ENCODE measurements at places on chromosomes 4 and X.

GRCh38 chrX:101160001-101160400 lies 59.6 kb upstream of the DRP2 start:
- no peak for DNase-seq

GRCh38 chr4:7842384-7843279 lies 97.0 kb downstream of the AFAP1 start:
- DNase-seq: no peak

- no peak for DNase-seq
Measured at GRCh38 chr4:75786938-75787337, 62.6 kb downstream of the USO1 start.

- no peak for DNase-seq
Measured at GRCh38 chr4:149932188-149932587, 116.5 kb upstream of the IQCM start.

DNA sequence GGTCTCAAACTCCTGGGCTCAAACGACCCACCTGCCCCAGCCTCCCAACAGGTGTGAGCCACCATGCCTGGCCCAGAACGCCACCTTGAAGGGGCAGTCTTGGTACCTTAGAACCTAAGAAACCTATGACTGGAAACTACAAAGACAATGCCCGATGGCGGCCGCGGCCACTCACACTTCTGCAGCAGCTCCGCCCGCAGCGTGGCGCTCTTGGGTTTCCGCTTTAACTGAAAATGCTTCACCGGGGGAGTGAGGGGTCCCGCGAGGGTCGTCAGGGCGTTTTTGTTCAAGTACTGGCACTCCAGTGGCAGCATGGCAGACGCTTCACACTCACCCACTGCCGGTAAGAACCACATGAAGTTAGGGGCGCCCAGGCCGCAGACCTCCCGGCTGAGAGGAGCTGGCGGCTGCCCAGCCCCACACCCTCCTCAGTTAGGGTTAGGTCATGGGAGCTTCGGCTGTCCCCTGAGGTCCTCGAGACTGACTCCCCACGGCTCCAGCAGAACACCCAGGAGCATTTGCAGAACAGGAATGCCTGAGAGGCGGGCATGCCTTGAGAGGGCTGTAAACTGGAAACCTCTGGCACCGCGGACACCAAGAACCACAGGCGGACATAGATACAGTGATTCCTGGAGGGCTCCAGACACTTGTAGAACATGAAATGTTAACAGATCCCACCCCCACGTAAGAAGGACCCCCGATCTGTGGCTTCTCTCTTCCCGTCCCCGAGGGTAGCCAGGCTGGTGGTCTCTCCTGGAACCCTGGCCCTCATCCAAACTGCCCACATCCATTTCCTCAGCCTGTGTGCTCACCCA lies 19.0 kb downstream of the NELFA start:
- no peak for DNase-seq

DNA sequence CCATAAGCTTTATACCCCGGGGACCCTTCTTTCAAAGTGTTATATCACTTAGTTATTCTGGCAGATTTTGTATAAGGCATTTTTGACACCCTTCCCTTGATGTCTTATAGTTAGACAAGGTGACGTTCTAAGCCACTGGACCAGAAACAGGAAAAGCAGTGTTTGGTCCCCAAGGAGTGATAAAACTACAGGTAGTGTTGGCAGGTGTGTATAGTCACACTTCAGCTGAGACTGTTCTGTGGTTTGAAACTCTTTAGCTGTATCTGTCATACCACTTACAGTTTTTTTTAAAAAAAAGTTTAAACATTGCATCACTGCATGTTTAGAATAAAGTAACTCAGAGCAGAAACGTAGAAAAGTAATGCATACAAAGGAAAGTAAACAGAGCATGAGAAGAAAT lies 48.5 kb downstream of the TLL1 start:
- no peak for DNase-seq

- no peak for DNase-seq
Measured at GRCh38 chr4:124092541-124092984, 620.0 kb downstream of the ANKRD50 start.

- no peak for DNase-seq
Measured at GRCh38 chr4:21092531-21092930, 392.3 kb downstream of the PACRGL start.

- DNase-seq: no peak
Measured at GRCh38 chr4:174314770-174315169, 31.1 kb downstream of the CEP44 start.

GRCh38 chr4:15755321-15756155 lies 22.6 kb upstream of the CD38 start:
- DNase-seq: no peak
